ENCODE measurements at places on chromosomes 5 and 9.

GRCh38 chr5:135076801-135077200, 42.8 kb upstream of the PITX1 start:
- DNase-seq: no peak

- DNase-seq: no peak
Observed at GRCh38 chr5:17384181-17384580, 113.8 kb upstream of the TAF11L2 start.

DNA sequence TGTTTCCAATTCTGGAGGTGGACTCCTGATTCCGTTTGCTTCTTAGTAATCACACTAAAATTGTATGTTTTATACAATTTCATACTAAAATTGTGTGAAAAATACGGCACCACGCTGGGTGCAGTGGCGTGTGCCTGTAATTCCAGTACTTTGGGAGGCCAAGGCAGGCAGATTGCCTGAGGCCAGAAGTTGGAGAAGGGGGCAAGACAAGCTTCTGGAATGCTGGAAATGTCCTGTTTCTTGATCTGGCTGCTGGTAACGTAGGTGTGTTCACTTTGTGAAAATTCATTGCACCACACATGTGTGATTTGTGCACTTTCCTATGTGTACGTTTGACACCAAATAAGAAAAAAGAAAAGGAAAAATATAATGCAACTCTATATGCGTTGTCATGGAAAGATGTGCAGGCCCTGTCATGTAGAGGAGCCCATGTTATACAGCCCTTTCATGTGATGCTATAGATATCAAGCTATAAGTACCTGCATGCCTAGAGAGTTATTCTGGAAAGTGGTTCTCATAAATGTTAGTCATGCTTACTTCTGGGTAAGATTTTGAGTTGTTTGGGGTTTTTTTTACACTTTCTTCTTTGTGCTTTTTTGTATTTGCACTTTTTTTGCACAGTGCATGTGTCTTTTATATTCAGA, 119.9 kb downstream of the TMEM174 start:
- no peak for DNase-seq

DNA sequence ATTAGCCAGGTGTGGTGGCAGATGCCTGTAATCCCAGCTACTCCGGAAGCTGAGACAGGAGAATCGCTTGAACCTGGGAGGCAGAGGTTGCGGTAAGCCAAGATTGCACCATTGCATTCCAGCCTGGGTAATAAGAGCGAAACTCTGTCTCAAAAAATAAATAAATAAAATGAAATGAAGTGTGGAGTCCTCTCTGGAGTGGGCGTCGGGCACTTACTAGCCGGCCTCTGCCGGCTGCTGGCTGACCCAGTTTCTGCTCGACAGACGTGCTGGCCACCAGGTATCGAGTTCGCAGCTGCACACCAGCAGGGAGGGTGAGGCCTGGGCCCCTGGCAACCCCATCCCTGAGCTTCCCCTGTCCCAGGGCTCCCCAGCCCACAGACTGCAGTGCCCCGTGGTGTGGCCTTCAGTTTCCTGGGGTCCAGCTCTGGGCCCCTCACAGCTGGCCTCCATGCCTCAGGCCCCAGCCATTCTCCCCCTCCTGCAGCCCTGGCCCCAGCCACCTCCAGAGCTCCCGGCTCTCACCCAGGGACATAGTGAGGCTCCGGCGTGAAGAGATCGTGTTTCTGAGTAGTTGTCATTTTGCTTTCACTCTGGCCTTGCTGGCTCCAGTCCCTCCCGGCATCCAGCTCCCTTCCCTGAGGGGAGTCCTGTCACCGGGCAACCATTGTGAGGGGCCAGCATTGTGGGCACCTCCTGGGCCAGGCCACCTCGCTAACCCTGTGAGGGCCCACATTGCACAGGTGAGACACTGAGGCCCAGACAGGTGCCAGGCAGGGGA, 3.8 kb upstream of the STPG3 start:
- DNase-seq: no peak
